ENCODE measurements at places on chromosomes 6 and 20.

- peak; percentile 35 for DNase-seq
Observed at GRCh38 chr6:16206595-16207037, 31.8 kb upstream of the GMPR start.

GRCh38 chr6:77231438-77232305 is 231.6 kb downstream of the HTR1B start:
- no peak for DNase-seq

DNA sequence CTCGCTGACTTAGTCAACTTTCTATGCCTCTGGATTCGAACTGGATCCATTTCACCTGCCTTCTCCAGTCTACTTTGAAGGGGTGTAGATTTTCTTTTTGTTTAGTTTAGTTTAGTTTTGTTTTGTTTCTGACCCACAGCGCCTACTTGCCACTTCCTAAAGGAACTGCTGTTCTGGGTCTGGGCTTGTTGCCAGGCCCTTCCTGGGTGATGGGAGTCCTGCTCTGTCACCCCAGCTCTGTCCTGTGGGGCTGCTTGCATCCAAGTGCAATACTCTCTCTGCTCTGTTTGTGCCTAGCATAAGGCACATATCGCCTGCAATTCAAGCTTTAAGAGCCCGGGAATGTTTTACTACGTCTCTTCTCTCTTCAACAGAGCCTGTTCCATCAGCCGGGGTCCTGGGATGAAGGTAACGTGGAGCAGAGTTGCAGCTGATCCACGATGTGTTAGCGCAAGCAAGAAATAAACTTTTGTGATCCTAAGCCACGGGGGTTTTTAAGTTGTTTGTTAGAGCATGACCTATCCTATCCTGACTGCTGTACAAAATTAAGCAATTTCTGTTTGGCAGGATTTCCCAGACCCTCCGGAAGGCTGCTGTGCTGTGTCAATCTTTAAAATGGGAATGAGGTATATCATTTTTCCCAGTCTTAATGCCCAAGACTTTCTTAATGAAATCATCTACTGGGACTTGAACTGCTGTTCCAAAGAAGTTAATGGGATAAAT is 30.9 kb upstream of the TAGAP start:
- DNase-seq = no peak

DNA sequence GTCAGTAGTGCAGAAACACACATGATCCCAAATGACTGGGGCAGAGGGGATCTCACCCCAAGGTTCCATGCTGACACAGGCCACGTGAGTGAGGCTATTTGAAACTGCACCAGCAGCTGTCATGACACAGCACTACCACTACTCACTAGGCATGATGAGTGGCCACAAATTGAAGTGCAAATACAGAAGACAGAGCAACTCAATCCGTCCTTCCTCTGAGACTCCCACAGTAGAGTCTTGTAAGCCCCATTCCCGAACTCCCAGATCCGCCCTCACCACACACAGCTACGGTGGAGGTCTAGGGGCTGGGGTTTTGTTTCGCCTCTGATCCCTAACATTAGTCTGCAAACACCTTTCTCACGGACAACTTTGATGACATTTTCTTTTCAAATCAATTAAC is 113.3 kb upstream of the NUP153 start:
- no peak for DNase-seq

DNA sequence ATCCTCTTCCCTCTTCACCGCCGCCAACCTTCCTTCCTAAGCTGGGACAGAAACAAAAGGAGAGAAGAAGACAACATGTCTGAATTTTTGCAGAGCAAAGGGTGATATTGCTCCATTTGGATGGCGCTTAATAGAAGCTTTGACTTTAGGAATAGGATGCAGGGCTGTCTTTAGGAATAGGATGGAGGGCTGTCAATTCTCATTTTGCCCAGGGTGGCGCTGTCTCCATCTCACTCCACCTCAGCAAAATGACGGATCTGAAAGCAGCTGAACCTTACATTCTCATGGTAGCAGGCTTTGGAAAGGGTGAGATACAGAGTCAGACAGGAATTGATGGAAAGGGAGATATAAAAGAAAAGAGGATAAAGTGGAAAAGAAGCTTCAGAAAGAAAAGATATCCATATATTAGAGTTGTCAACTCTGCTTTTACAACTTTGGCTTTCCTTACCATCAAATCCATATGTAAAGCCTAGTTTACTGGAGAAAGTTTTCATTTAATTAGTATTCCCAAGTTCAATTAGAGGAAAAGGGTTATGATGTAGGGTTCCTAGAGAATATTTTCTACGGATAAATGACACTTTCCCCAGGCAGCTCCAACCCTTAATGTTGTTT is 2.4 kb downstream of the MTCL3 start:
- no peak for DNase-seq

All from NCI-H2081 treated with DMSO at 0.1 percent for 48 hours (cell line).